ENCODE measurements at places on chromosomes 1 and 21.

DNA sequence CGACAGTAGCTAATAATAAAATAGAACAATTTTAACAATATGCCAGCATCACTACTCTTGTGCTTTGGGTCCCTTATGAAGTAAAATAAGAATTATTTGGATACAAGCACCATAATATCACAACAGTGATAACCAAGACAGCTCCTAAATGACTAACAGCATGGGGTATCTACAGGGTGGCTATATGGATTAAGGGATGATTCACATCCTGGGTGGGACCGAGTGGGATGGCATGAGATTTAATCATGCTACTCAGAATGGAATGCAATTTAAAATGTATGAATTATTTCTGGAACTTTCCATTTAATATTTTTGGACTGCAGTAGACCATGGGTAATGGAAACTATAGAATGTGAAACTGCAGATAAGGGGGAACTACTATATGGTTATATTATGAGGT is 28.1 kb upstream of the B3GALNT2 start:
- DNase-seq = no peak

GRCh38 chr1:19101244-19101643 is 108.8 kb downstream of the UBR4 start:
- DNase-seq = no peak

DNA sequence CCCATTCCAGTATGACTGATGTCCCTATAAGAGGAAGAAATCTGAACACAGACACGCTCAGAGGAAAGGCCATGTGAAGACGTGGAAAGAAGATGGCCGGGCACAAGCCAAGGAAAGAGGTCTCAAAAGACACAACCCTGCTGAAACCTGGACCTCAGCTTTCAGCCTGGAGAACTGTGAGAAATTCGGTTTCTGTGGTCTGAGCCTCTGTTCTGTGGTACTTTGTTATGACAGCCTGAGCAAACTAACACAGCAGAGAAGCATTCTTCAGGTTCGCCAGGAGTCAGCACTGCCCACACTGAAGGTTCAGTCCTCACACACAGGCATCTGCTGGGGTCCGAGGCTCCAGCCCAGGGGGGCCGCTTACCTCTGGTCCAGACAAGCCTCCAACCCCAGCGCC is 37.7 kb downstream of the SEC16B start:
- DNase-seq = no peak

- no peak for DNase-seq
Observed at GRCh38 chr1:34013958-34014737, 150.3 kb downstream of the HMGB4 start.

- no peak for DNase-seq
Observed at GRCh38 chr1:21668232-21668950, 766 bp downstream of the RAP1GAP start.
